Lung microvascular endothelial cell (primary cell): ENCODE measurements at places on chromosomes 5 and 9. TPM values are rescaled to one million over a fixed set of nuclear protein-coding genes. Genes with fewer than 3 reads are reported as not detected.

The NPDC1 gene
- 6.2 and 10.5 TPM in 2 replicates for total RNA-seq

The PCDHGA11 gene
- total RNA-seq = 4.1 and 4.4 TPM in 2 replicates

The CCL28 gene
- 0.65 and 2.6 TPM in 2 replicates for total RNA-seq

The PLAC8L1 gene
- 0.20 TPM in 1 of 2 replicates, not detected in the other for total RNA-seq

The STPG3 gene
- total RNA-seq = not detected in 2 replicates

The BRD8 gene
- total RNA-seq = 18.3 and 24.2 TPM in 2 replicates

The PRLR gene
- not detected in 2 replicates for total RNA-seq

The LRRC26 gene
- not detected in 2 replicates for total RNA-seq
